ENCODE measurements at places on chromosomes 11 and 22.

DNA sequence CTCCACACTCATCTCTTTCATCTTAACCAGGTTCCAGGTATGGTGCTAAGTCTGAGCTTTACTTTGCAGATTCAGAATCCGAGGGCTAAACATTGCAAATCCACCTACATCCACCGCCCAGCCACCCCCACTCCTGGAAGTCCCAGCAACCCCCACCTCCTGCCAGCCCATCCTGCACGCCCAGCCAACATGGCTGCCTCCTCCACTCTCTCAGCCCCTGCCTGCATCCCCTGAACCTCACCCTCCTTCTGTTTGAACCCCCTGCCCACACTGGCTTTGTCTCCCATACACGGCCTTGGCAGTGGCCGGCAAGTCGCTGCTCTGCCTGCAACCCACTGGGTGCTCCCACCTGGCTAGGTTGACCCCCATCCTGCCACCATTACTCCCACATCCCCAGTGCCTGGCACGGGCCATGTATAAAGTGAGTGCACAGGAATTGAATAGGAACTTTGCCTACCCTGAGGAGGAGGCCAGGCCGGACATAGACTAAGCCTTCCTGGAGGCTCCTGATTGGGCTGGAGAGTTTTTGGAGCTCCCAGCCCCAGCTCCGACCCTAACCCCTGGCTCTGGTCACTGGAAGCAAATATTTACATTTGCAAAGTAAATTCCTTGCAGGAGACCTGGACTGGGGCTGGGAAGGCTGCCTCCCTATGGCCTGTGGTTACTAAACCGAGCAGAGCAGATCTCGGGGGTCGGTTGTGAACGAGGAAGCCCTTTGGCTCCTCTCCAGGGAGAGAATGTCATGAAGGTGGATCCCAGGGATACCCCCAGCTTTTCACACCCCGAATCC lies 14.4 kb downstream of the EMID1 start:
- no peak for DNase-seq

GRCh38 chr11:47948137-47948536 lies 32.2 kb upstream of the PTPRJ start:
- DNase-seq = no peak

- DNase-seq = no peak
Measured at GRCh38 chr11:104899226-104899625, 966 bp upstream of the CASP12 start.

GRCh38 chr11:125063429-125064043 lies 431 bp downstream of the SLC37A2 start:
- no peak for DNase-seq

DNA sequence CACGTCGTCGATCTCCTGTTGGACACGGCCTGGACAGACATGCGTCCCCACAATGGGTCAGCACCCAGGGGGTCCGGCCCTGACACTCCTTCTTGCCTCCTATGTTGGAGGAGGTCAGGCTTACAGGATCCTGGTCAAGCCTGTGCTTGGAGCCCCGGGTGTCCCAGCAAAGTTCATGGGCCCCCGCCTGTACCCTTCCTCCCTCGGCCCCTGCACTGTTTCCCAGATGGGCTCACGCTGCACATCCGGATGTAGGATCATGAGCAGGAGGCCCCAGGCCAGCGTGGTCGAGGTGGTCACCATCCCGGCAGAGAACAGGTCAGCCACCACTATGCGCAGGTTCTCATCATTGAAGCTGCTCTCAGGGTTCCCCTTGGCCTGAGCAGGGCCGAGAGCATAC lies 3.0 kb downstream of the CYP2D6 start:
- DNase-seq = no peak

DNA sequence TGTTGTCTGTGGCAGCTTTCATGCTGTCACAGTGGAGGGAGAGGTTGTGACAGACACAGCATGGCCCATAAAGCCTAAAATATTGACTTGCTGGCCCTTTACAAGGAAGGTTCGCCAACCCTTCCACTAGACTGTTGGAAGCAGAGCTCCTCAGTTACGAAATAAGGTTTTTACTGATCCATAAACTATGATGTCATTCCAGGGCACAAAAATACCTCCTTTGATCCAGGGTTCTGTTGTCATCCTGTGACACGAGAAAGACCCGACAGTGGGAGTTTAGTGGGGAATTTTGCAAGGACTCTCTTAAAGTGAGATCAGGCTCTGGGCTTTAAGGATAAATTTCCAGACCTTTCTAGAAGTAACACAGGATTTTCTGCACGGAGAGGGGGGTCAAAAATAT lies 15.7 kb downstream of the BARX2 start:
- DNase-seq = no peak

GRCh38 chr11:47506795-47507562 lies 46.0 kb downstream of the CELF1 start:
- DNase-seq = no peak

DNA sequence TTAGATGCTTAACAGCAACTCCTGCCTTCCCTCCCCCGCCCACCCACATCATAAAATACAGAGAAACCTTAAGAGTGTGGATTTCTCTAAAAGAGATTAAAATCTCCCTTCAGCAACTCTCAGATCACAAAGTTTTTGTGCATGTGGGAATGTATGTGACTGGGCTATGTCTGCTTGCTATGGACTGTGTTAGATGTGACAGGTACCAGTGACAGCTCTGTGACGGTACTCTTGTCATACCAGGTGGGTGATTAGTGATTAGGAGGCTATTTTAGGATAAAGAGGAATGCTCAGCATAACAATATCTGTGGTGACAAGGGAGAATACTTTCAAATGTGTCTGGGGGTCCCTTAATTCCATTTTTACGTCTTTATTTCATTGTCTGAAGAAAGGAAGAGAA lies 60.2 kb downstream of the SYT9 start:
- no peak for DNase-seq

DNA sequence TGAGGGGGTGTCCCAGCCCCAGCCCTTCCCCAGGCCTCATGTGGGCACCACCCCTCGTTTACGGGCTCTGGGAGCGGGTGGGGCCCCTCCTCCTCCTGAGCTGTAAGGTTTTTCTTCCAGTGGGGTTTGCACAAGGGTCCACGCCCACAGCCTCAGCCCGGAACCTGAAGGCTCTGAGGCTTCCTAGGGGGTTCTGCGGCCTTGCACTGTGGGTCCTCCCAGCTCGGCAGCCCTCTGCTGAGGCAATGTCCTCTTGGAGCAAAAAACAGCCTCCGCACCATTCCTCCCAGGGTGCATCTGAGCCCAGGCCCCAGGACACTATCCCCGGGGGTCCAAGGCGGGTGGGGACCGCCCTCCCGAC lies 14.1 kb downstream of the H19 start:
- DNase-seq = no peak

DNA sequence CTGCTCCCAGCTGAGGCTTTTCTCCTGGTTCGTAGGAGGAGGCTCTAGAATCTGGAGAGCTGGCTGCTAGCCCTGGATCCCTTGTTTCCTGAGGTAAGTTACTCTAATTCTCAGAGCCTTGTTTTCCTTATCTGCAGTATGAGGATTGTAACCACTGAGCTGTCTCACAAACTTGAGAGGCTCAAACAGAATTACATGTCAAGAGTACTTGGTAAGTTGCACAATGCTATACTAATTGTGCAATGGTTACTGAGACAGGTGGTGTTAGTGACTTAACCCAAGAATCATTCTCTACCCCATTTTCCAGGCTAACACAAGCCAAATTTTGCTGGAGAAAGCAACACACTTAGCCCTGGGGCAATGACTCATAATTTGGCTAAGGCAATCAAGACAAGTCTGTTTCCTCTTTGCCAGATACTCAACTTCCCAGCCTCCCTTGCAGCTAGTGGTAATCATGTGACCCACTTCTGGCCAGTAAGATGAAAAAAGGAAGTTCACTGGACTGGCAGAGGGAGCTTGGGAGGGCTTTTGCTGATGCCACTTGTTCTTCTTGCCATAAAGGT lies 348.0 kb downstream of the TENM4 start:
- no peak for DNase-seq
